ENCODE measurements at places on chromosomes 4 and X. TPM values are rescaled to one million over a fixed set of nuclear protein-coding genes. Genes with fewer than 3 reads are reported as not detected.

AKAP14 gene
- 0.97 TPM for total RNA-seq

DNA sequence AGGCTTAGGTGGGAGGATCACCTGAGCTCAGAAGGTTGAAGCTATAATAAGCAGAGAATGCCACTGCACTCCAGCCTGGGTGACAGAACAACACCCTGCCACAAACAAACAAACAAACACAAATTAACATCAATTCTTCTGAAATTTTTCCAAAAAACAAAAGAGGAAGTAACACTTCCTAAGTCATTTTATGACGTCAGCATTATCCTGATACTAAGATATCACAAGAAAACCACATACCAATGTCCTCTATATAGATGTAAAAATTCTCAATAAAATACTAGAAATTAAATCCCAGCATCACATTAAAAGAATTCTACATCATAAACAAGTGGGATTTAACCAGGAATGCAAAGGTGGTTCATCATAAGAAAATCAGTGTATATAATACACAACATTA, 64.4 kb upstream of the STK26 start:
- no peaks in the 10 kb centered on the region for H3K4me1 ChIP-seq
- no peak overlapping the region for H3K27ac ChIP-seq
- DNase-seq = no peak
- H3K4me3 ChIP-seq = no peak overlapping the region

HTN1 gene
- total RNA-seq = not detected

SSX2 gene
- total RNA-seq = not detected

- H3K27ac ChIP-seq = no peak overlapping the region
- H3K4me1 ChIP-seq = no peaks in the 10 kb centered on the region
- H3K36me3 ChIP-seq = no peaks in the 10 kb centered on the region
Observed at GRCh38 chr4:158446106-158446505, 75.6 kb upstream of the RXFP1 start.

DNA sequence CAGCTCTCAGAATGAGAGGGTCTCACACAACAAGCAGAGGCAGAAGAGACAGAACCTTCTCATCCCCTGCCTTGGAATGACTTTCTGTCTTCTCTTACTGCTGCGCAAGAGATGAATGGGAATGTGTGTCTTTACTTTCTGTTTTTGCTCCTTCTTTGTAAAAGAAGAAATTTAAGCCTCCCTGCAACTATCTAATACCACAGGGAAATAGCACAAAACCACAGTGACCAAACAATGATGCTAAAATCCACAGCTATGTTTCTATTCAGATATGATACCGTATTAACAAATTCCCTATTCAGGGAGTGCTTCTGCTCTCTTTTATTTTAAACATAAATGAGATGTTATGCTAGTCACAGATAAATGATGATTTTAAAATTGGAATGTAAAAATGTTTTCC, 173.8 kb upstream of the RAI2 start:
- H3K27me3 ChIP-seq = no peaks in the 10 kb centered on the region
- no peak overlapping the region for H3K27ac ChIP-seq
- no peak overlapping the region for H3K4me3 ChIP-seq
- no peaks in the 10 kb centered on the region for H3K36me3 ChIP-seq
- no peaks in the 10 kb centered on the region for H3K4me1 ChIP-seq
- DNase-seq = no peak

POLN gene
- total RNA-seq = 5.5 TPM

GRCh38 chrX:1398431-1399340, 6.8 kb upstream of the SLC25A6 start:
- H3K27me3 ChIP-seq = no peaks in the 10 kb centered on the region
- H3K4me3 ChIP-seq = no peak overlapping the region
- no peak for DNase-seq
- H3K36me3 ChIP-seq = no peaks in the 10 kb centered on the region
- H3K4me1 ChIP-seq = no peaks in the 10 kb centered on the region
- H3K27ac ChIP-seq = no peak overlapping the region

TCEAL2 gene
- 4.1 TPM for total RNA-seq

- H3K27ac ChIP-seq = peak overlapping the region; percentile 73
- no peaks in the 10 kb centered on the region for H3K4me1 ChIP-seq
- H3K36me3 ChIP-seq = no peaks in the 10 kb centered on the region
- peak; percentile 58 for DNase-seq
- H3K4me3 ChIP-seq = no peak overlapping the region
- no peaks in the 10 kb centered on the region for H3K27me3 ChIP-seq
Observed at GRCh38 chrX:40539214-40540142, 41.3 kb upstream of the ATP6AP2 start.

GRCh38 chr4:8849266-8850073, 22.2 kb downstream of the HMX1 start:
- peaks cover 10% of the 10 kb centered on the region for H3K27me3 ChIP-seq
- no peak for DNase-seq
- H3K4me3 ChIP-seq = no peak overlapping the region
- H3K27ac ChIP-seq = no peak overlapping the region
- no peaks in the 10 kb centered on the region for H3K36me3 ChIP-seq
- H3K4me1 ChIP-seq = no peaks in the 10 kb centered on the region

DNA sequence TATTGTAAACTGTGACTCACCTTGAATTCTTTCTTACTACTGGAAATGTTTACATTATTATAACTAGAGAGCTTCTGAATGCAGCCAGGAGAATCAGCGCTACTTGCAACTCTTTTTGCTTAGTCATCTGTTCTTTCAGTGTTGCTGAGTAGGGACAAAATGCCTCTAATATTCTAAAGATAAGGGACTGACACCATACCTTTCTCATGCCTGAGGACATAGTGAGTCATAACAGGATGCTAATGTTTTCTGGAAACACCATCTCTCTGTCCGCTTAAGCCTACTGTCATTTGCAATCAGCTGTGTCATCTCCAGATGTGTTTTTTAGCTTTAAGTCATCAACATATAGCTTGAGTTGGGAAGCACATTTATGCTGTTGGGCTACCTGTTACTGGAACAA, 108.3 kb downstream of the QRFPR start:
- H3K27me3 ChIP-seq = no peaks in the 10 kb centered on the region
- H3K27ac ChIP-seq = no peak overlapping the region
- no peaks in the 10 kb centered on the region for H3K4me1 ChIP-seq
- no peak overlapping the region for H3K4me3 ChIP-seq
- H3K36me3 ChIP-seq = no peaks in the 10 kb centered on the region
- DNase-seq = no peak

LRCH2 gene
- 15.3 TPM for total RNA-seq

SYTL5 gene
- total RNA-seq = under 0.01 TPM

YIPF6 gene
- total RNA-seq = 53.5 TPM

DNA sequence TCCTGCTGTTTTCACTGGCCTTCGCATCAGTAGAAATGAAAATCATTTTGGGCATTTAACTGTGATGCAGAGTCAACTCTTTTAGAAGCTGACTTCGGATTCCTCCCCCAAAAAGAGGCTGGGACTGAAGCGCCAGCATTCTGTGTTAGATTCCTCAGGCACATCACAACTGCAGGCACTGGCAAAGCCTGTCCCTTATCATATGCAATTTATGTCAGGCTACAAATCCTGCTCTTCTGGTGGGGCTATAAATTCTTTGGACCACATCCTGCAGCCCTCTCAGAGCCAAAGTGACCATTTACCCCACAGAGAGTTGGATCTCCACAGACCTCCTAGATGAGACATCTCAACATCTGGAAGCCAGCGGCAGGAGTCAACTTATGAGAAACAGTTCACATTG, 138.4 kb downstream of the CBR4 start:
- H3K27me3 ChIP-seq = no peaks in the 10 kb centered on the region
- no peak overlapping the region for H3K4me3 ChIP-seq
- DNase-seq = no peak

ARHGAP4 gene
- 24.8 TPM for total RNA-seq

DNA sequence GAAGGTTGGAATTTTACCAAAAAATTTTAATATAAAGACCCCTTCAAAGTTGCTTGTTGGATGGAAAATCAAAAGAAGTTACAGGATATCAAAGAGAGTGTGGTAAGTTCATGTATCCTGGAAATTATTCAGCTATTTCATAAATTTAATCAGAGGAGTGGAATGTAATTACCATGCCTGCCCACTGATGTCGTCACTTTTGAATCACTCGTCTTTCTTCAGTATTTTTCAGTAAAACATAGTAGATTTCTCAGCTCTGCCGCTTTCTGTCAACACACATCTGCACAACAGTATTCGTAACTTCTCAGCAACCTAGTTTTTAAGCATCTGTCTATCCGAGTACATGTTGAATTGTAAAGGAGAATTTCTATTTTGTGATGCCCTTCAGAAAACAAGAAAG, 2163.0 kb upstream of the AGA start:
- H3K4me3 ChIP-seq = no peak overlapping the region
- no peaks in the 10 kb centered on the region for H3K27me3 ChIP-seq
- H3K4me1 ChIP-seq = no peaks in the 10 kb centered on the region
- no peak for DNase-seq
- no peaks in the 10 kb centered on the region for H3K36me3 ChIP-seq
- H3K27ac ChIP-seq = no peak overlapping the region

- H3K27me3 ChIP-seq = no peaks in the 10 kb centered on the region
- H3K4me3 ChIP-seq = no peak overlapping the region
- no peaks in the 10 kb centered on the region for H3K36me3 ChIP-seq
Observed at GRCh38 chr4:148068065-148068911, 336.4 kb downstream of the ARHGAP10 start.

DNA sequence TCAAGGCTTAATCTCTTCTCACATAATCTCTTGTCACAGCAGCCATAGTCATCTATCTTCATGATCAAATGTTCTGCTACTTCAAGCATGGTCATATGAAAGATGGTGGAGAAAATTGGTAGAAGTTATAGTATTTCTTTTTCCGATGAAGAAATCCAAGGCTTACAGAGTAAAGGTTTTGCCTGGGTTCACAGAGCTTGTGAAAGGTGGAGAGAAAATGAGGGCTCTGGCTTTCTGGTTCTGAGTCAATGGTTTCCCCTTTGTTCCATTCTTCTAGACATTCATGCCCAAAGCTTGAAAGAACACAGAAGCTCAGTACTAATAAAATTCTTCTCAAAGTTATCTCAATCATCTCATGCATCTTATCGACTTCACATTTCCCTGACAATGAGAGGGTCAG, 36.1 kb downstream of the CLNK start:
- no peaks in the 10 kb centered on the region for H3K36me3 ChIP-seq
- H3K4me3 ChIP-seq = no peak overlapping the region
- no peak for DNase-seq
- no peaks in the 10 kb centered on the region for H3K4me1 ChIP-seq

GRCh38 chrX:150577174-150577573, 8.8 kb downstream of the MTM1 start:
- no peaks in the 10 kb centered on the region for H3K27me3 ChIP-seq
- H3K27ac ChIP-seq = no peak overlapping the region
- no peak overlapping the region for H3K4me3 ChIP-seq
- no peaks in the 10 kb centered on the region for H3K4me1 ChIP-seq

DNA sequence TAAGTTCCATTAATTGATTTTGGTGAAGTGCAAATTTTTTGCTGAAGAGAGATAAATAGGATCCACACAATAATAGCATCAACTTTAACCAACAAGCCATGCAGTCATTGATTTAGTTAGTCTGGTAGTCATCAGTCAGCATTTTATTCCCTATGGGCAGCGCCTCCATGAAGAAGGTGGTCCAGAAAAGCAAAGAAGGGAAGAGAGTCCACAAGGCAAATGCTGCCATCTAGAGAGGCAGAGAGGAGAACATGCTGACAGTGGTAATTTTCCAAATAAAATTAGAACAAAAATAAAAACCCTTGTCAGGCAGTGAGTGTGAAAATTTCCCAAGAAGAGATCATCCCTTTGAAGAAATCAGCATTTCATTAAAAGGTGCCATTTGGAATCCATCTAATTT, 366.7 kb upstream of the FAM241A start:
- H3K27ac ChIP-seq = no peak overlapping the region
- DNase-seq = no peak
- no peaks in the 10 kb centered on the region for H3K36me3 ChIP-seq
- H3K27me3 ChIP-seq = no peaks in the 10 kb centered on the region
- no peak overlapping the region for H3K4me3 ChIP-seq

GLRB gene
- total RNA-seq = 6.2 TPM

HHIP gene
- 1.5 TPM for total RNA-seq

DNA sequence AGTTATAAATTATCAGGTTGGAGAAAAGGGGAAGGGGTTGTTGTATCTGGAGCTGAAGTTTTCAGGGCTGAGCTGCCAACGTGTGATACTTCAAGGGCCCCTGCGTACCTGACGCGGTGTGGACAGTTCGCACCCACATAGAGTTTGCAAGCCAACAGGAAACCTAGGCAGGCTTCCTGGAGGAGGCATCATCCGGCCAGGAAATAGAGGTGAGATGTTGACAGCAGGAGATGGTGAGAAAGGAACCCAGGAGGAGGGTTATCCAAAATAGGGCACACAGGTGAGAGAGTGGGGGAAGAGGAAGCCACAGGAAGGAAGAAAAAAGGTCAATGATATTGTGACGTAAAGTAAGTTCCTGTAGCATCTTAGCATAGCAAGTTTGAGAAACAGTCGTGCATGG, 127.2 kb downstream of the DHRSX start:
- H3K27me3 ChIP-seq = no peaks in the 10 kb centered on the region
- no peak overlapping the region for H3K27ac ChIP-seq
- no peaks in the 10 kb centered on the region for H3K36me3 ChIP-seq
- no peak for DNase-seq

DNA sequence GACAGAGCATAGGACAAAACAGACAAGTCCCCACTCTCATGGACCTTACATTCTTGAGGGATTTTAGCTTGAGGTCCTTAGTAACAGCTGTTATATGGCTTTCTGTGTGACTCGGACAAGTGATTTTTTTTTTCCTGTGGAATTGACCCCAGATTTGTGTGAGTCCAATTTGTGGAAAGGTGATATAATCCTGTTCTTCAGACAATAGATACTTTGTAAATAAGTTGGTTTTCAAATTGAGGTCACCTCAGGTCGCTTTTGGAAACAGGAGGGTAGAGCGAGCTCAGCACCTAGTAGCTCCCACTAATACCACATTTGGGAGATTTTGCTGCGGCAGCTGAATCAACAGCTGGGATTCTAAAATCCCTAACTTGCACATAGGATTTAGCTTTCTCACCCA, 1008.8 kb downstream of the ADGRL3 start:
- H3K36me3 ChIP-seq = no peaks in the 10 kb centered on the region
- DNase-seq = no peak
- no peaks in the 10 kb centered on the region for H3K27me3 ChIP-seq
- no peak overlapping the region for H3K4me3 ChIP-seq

SASH3 gene
- total RNA-seq = 3.7 TPM

VSIG4 gene
- 18.9 TPM for total RNA-seq

GRCh38 chr4:3297066-3297859, 4.4 kb downstream of the RGS12 start:
- peaks cover 6% of the 10 kb centered on the region for H3K4me1 ChIP-seq
- H3K27me3 ChIP-seq = no peaks in the 10 kb centered on the region
- no peak for DNase-seq
- no peak overlapping the region for H3K27ac ChIP-seq

GRCh38 chr4:94011190-94011589, 182.6 kb downstream of the ATOH1 start:
- H3K27me3 ChIP-seq = no peaks in the 10 kb centered on the region
- no peak for DNase-seq
- no peak overlapping the region for H3K27ac ChIP-seq
- H3K4me3 ChIP-seq = no peak overlapping the region
- no peaks in the 10 kb centered on the region for H3K4me1 ChIP-seq

- no peak for DNase-seq
- no peak overlapping the region for H3K4me3 ChIP-seq
- no peaks in the 10 kb centered on the region for H3K4me1 ChIP-seq
- H3K27ac ChIP-seq = no peak overlapping the region
- no peaks in the 10 kb centered on the region for H3K27me3 ChIP-seq
Observed at GRCh38 chr4:39326468-39326977, 39.6 kb downstream of the RFC1 start.

- DNase-seq = no peak
- no peak overlapping the region for H3K27ac ChIP-seq
- H3K36me3 ChIP-seq = no peaks in the 10 kb centered on the region
Observed at GRCh38 chr4:146063143-146063542, 112.4 kb upstream of the LSM6 start.
